NCI-H526 (cell line): ENCODE measurements at places on chromosomes 1 and 21.

- DNase-seq = no peak
These were observed 58.5 kb downstream of the RUSC1 start for GRCh38 chr1:155379180-155379579.

DNA sequence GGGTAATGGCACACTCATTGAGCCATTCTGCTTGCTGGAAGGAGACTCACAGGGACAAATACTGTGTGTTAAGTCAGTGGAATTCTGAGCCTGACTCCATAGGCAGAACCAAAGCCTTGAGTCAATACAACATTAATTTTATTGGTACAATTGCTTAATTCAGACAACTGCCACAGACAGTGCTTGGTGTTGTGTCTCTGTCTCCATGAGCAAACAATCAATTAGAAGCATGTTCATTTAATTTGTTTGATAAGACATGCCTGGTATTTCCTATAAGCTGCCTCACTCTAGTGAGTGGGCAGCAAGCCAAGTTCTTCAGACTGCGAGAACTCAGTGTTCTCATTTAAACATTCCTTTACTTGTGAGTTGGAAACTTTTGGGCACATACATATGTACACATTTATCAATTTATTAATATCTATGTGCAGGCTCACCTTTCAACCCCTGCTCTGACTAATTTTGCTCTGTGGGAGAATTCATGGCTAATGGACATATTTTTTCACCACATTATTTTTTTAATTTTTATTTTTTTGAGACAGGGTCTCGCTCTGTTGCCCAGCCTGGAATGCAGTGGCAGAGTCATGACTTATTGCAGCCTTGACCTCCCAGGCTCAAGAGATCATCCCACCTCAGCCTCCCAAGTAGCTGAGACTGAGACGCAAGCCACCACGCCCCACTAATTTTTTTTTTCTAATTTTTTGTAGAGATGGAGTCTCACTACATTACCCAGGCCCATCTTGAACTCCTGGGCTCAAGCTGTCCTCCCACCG is 4.5 kb upstream of the SRSF10 start:
- DNase-seq = no peak

DNA sequence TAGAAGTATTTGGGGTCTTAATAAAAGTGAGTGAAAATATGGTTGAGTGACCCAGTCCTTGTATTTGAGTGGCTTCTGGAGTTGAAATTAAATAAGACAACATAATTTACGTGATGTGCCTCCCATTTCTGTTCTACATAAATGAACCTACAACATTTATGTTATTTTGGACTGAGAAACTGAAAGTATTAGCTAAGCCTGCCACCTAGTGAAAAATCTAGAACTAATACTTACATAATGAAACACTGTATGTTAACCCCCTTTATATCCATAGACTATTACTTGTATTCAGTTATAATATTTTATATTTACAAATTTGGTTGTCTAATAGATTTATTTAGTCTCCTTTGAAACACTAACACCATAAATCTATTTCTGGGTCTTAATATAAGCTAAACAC is 298.9 kb downstream of the KCNT2 start:
- DNase-seq = peak; percentile 25

- no peak for DNase-seq
These were observed 168.8 kb upstream of the NRIP1 start for GRCh38 chr21:15233611-15234010.

- no peak for DNase-seq
These were observed 11.2 kb downstream of the DYRK3 start for GRCh38 chr1:206646504-206646903.

- DNase-seq = no peak
These were observed 436.7 kb upstream of the TMPRSS15 start for GRCh38 chr21:18840239-18840638.

DNA sequence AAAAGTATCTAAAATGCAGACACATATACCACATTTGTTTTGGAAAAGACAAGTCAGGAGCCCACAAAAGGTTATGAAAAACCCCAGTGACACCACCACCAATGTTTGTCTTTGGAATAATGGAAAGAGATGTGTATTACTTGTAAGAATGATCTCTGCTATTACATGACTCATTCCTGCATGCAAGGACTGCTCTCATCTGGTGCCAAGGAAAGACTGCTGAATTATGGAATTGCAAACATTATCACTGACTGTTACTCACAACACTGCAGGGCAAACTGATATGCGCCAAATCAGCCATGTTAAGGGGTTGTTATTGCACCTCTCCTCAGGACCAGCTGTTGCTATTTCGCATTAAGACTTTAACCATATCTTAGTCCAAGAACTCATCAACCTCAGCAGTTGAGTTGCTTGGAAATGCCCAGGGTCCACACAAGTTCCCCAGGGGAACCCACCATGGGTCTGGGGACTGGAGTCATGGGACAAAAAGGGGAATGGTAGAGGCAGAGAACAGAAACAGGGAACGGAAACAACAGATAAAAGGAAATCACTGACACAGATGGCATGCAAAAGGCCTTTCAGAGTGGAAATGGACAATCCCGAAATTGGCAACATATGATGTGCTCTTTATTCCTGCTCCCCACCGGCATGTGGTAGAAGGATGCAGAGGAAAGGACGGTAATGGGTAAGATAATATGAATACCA is 34.4 kb downstream of the CAPZB start:
- no peak for DNase-seq

DNA sequence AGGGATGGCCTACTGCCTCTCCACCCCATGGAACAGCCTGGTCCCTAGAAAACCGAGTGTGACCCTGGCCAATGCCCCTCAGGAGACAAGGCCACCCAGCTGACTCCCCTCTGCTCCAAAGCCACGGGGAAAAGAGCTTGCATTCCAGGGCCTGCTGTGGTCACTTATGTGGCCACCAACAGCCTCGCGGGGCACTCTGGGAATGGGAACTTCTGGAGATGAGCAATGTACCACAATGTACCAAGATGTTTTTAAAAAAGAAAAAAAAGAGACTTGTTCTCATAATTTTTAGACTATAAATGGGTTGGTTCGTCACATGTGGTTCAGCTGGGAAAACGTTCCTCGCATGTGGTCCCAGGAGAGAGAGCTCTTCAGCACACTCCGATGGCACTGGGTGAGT is 62.8 kb downstream of the SLC66A1 start:
- no peak for DNase-seq

DNA sequence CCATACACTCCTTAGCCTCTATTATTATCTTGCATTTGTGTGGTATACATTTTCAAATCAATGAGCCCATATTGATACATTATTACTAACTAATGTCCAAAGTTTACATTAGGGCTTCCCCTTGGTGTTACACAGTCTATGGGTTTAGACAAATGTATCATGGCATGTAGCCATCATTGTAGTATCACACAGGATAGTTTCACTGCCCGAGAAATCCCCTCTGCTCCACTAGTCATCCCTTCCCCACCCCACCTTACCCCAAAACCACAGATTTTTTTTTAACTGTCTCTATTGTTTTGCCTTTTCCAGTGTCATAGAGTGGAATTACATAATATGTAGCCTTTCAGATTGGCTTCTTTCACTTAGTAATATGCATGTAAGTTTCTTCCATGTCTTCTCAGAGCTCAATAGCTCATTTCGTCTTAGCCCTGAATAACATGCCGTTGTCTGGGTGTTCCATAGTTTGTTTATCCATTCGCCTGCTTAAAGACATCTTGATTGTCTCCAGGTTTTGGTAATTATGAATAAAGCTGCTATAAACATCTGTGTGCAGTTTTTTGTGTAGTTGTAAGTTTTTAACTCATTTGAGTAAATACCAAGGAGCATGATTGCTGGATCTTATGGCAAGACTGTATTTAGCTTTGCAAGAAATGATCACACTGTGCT is 86.4 kb upstream of the LYST start:
- DNase-seq = no peak

DNA sequence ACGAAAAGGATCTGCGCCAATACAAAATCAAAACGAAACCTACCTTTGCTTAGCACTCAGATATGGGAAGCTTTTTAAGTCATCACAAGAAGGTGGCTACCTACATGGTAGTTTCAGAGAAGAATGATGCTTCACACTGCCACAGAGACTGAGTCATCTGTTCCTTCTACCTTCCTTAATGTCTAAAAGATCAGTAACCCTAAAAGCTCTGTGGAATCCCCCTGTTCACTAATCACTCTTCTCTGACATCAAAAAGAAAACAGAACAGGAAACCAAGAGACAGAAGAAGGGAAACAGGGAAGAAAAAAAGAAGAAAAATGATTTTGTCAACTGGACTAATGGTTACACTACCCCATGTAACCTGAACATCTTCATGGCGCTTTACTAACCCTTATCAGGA is 177.2 kb downstream of the SMYD3 start:
- no peak for DNase-seq

- no peak for DNase-seq
These were observed 83.2 kb upstream of the TLR5 start for GRCh38 chr1:223226271-223226670.

GRCh38 chr1:89576013-89576412 is 51.4 kb downstream of the LRRC8B start:
- no peak for DNase-seq

GRCh38 chr21:24025101-24025500 is 1582.2 kb downstream of the MRPL39 start:
- DNase-seq = no peak

GRCh38 chr1:67893126-67893495 is 59.8 kb upstream of the GNG12 start:
- no peak for DNase-seq

DNA sequence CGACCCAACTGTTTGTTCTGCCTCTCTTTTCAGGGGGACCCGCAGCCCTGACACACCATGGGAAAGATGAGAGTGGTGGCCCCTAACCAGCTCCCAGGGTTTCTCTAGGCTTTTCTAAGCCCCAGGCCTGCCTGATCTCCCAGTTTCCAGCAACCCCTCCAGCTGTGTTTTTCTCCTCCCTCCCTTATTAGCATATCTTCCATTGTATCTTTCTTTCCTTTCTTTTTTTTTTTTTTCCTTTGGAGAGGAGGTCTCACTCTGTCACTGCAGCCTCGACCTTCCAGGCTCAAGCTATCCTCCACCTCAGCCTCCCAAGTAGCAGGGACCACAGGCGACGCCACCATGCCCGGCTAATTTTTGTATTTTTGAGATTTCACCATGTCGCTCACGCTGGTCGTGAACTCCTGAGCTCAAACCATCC is 1.8 kb upstream of the CERS2 start:
- no peak for DNase-seq
